A172 (cell line): ENCODE measurements at places on chromosomes 1 and 21. TPM values are rescaled to one million over a fixed set of nuclear protein-coding genes. Genes with fewer than 3 reads are reported as not detected.

DNA sequence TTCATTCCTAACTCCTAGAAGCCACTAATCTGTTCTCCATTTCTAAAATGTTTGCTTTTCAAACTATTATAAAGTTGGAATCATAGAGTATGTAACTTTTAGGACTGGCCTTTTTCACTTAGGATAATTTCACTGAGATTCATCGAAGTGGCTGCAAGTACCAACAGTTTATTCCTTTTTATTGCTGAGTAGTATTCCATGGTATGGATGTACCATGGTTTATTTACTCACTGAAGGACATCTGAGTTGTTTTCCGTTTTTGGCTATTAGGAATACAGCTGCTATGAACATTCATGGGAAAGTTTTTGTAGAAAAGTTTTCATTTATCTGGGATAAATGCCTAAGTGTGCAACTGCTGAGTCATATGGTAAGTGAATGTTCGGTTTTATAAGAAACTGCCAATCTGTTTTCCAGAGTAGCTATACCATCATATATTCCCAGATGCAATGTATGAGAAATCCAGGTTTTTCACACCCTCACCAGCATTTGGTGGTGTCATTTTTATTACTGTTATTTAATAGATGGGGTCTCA, 66.3 kb downstream of the SLC27A3 start:
- peak; percentile 30 for DNase-seq

Gene ZNF648
- not detected in 2 replicates for total RNA-seq

Gene SHISAL2A
- not detected in 2 replicates for total RNA-seq

DNA sequence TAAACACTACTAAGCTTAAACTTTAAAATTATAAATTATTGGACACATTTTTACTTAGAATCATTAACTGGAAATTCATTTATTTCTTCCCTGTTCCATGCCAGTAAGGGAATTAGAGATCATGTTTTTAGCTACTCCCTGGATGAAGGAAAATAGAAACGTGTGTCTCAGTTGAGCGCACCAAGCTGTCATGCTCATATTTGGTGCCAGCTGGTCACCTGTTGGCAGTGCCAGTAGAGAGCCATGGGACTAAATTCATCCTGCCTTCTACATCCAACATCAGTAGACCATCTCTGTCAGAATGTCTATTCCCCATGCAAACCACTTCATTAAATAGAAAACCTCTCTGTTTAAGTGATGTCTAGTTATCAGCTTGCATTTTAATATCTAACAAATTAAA, 17.4 kb upstream of the SLC22A15 start:
- no peak for DNase-seq

- peak; percentile 51 for DNase-seq
These were observed 165.3 kb downstream of the SLC35F3 start for GRCh38 chr1:234069760-234070159.

Gene UBIAD1
- total RNA-seq: 5.1 and 7.6 TPM in 2 replicates
